ENCODE measurements at places on chromosomes 1 and 21.

DNA sequence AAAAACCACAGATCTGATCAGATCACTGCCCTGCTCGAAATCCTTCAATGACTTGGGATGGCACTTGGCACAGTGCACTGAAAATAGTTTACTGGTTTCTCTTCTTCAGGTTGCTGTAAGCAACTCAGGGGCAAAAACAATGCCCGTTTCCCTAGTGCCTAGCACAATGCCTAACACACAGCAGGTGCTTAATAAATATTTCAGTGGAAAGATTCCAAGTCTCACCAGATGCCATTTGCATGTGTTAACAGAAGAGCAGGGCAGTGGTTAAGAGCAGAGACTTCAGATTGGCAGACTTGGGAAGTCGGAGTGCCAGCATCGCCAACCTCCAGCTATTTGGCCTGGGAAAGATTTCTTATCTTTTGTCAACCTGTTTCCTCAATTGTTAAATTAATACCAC is 10.9 kb upstream of the METTL25B start:
- DNase-seq, result peak; percentile 17

- DNase-seq, result no peak
Observed at GRCh38 chr1:147046189-147046862, 108.2 kb downstream of the NBPF12 start.

GRCh38 chr1:205616563-205617293 is 15.1 kb downstream of the ELK4 start:
- DNase-seq, result no peak

- DNase-seq, result peak; percentile 10
Observed at GRCh38 chr1:189424746-189425331, 1052.8 kb downstream of the BRINP3 start.

GRCh38 chr21:15455819-15456462 is 273.8 kb upstream of the USP25 start:
- DNase-seq, result no peak

GRCh38 chr1:47223174-47223920 is 8.7 kb downstream of the TAL1 start:
- no peak for DNase-seq

GRCh38 chr1:101131239-101131843 is 105.5 kb upstream of the S1PR1 start:
- DNase-seq, result no peak
